ENCODE measurements at places on chromosomes 5 and 9. TPM values are rescaled to one million over a fixed set of nuclear protein-coding genes. Genes with fewer than 3 reads are reported as not detected.

GRCh38 chr5:134874831-134875655 lies 872 bp downstream of the TXNDC15 start:
- peak; percentile 32 for DNase-seq

GRCh38 chr5:93883459-93883858 lies 142.1 kb upstream of the POU5F2 start:
- DNase-seq: no peak

The LCN6 gene
- polyA plus RNA-seq: not detected

- no peak for DNase-seq
Observed at GRCh38 chr5:96051401-96051830, 89.8 kb upstream of the ELL2 start.

The PITX1 gene
- not detected for polyA plus RNA-seq

The SPATA31A3 gene
- not detected for polyA plus RNA-seq

The GRM6 gene
- polyA plus RNA-seq: 0.50 TPM

DNA sequence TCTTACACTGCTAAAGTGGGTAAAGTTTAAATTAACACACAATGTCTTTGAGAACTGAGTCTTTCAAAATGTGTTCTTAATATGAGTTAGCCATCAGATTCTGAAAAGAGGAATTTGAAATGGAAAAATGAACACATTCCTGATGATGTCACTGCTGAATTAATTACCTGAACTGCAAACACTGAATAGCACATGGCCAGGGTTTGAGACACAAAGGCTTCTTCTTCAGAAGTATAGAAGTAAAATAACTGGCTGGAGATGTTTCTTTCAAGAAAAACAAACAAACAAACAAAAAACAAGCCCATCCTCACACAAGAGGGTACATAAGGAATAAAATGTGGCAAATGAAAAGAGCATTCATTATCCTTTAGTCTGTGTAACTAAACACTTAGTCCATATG lies 7.1 kb downstream of the GLIS3 start:
- no peak for DNase-seq

DNA sequence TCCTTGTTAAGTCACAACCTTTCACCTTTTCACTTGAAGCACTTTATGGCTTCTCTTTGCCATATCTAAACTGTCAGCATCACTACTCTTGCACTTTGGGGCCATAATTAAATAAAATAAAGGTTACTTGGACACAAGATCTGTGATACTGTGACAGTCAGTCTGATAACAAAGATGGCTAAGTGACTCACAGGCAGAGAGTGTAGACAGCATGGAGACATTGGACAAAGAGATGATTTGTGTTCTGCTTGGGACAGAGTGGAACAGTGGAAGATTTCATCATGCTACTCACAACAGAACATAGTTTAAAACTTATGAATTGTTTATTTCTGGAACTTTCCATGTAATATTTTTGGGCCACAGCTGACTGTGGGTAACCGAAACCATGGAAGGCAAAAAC lies 81.7 kb upstream of the SMC5 start:
- no peak for DNase-seq

The CLIC3 gene
- polyA plus RNA-seq: 0.57 TPM

- DNase-seq: no peak
Observed at GRCh38 chr9:132869266-132869665, 8.8 kb downstream of the AK8 start.

- no peak for DNase-seq
Observed at GRCh38 chr5:174305241-174305681, 259.8 kb downstream of the NSG2 start.

The NIPAL4 gene
- 0.10 TPM for polyA plus RNA-seq

All from GM23338 (cell line).